Activated T-helper 1 cell treated with anti-CD3 and anti-CD28 coated beads, Interleukin-12 subunit alpha, Interleukin-12 subunit beta, Interleukin-2, Interleukin-4 antibody, amounts not matched to agents 30 ng/mL and 10 ng/mL and 1 ng/mL, durations not matched to agents 14 hours and 24 hours and 36 hours (primary cell): ENCODE measurements at places on chromosomes 5 and 9. TPM values are rescaled to one million over a fixed set of nuclear protein-coding genes. Genes with fewer than 3 reads are reported as not detected.

PRUNE2 gene
- 0.27 and 0.57 TPM in 2 replicates for total RNA-seq

ALDH1A1 gene
- total RNA-seq, result not detected in 2 replicates

PDE8B gene
- total RNA-seq, result 0.07 and 0.16 TPM in 2 replicates

DNA sequence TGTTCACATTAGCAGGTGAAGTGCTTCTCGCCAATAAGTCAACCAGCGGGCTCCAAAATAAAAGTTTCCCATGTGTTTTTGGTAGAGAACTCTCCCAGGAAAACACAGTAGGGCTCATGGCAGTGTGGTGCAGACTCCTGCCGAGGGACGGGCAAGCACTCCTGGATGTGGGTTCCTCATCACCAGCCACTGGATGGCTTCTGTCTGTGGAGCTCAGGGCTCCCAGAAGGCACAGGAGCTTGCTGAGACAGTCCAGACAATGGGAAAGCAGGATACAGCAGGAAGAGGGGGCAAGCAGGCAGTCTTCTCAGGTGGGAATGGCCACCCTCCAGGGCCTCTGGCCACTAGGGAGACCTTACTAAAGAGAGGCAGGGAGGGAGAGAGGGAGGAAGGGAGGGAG is 142.4 kb downstream of the HSD17B3 start:
- no peaks in the 10 kb centered on the region for H3K36me3 ChIP-seq
- H3K27me3 ChIP-seq, result peaks cover 9% of the 10 kb centered on the region
- no peak for DNase-seq
- H3K4me3 ChIP-seq, result no peak overlapping the region

- no peak overlapping the region for H3K27ac ChIP-seq
- H3K36me3 ChIP-seq, result no peaks in the 10 kb centered on the region
- DNase-seq, result no peak
- H3K4me1 ChIP-seq, result no peaks in the 10 kb centered on the region
- no peak overlapping the region for H3K4me3 ChIP-seq
Measured at GRCh38 chr5:145811834-145812625, 23.1 kb downstream of the PRELID2 start.

DNA sequence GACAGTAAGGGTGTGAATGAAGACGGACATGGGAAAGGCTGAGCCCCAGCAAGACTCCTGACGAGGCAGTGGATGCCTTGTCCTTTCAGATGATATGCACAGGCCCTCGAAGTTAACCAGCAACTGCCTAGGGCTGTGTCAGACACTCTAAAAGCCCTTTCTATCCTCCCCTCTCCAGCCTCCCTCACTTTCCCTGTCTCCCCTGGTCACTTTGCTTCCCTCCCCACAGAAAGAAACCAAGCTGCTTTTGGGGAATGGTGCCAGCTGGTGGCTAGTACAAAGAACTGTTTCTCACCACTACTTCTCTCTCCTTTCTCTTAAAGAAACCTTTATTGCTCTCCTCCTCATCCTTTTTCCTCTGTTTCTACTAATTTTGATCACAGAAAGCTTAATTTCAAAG is 21.4 kb downstream of the LHFPL2 start:
- H3K36me3 ChIP-seq, result no peaks in the 10 kb centered on the region
- no peaks in the 10 kb centered on the region for H3K4me1 ChIP-seq
- H3K4me3 ChIP-seq, result no peak overlapping the region
- peaks cover 14% of the 10 kb centered on the region for H3K27me3 ChIP-seq
- H3K27ac ChIP-seq, result no peak overlapping the region
- no peak for DNase-seq

DNA sequence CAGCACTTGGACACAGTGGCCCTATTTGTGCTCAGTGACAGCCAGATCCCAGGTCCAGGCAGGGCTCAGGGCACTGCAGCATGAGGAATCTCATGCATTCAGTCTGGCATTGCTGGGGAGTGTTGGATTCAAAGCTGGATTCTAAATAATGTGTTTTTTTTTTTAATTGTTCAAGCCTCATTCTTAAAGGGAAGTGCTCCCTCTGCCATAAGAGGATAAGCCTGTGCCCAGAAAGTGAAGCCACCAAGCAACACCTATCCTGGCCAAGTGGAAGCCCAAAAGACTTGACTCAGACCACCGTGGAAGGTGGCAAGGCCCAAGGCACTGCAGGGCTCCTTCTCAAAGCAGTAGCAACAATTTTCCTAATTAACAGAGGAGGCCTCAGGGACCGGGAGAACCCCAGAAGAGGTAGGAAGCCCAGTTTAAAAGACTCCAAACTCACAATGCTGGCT is 135.6 kb downstream of the ACTL7B start:
- no peaks in the 10 kb centered on the region for H3K4me1 ChIP-seq
- H3K4me3 ChIP-seq, result no peak overlapping the region
- DNase-seq, result no peak
- H3K27ac ChIP-seq, result no peak overlapping the region
- no peaks in the 10 kb centered on the region for H3K36me3 ChIP-seq
- H3K27me3 ChIP-seq, result no peaks in the 10 kb centered on the region

DNA sequence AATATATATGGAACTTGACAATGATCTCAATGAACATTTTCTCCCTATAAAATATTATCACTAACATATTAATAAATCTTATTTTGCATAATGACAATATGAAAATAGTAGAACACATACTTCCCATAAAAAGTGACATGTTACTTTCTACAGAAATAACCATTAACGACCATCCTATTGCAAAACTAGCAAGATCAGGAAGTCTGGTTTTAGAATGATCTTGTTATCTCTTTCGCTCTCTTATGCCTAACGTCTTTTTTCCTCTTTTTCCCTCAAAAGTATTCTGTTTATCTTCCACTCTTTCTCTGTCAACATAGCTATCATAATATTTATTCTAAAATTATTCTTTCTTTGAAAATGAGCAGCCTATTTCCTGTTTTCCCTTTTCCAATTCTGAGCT is 21.6 kb upstream of the C5orf46 start:
- H3K36me3 ChIP-seq, result no peaks in the 10 kb centered on the region
- H3K27me3 ChIP-seq, result peaks cover 2% of the 10 kb centered on the region
- no peak for DNase-seq
- no peaks in the 10 kb centered on the region for H3K4me1 ChIP-seq
- H3K4me3 ChIP-seq, result no peak overlapping the region

GRCh38 chr9:21252721-21253547 is 13.1 kb upstream of the IFNA14 start:
- no peaks in the 10 kb centered on the region for H3K36me3 ChIP-seq
- peaks cover 6% of the 10 kb centered on the region for H3K4me1 ChIP-seq
- H3K27ac ChIP-seq, result no peak overlapping the region
- DNase-seq, result no peak
- peaks cover 40% of the 10 kb centered on the region for H3K27me3 ChIP-seq
